ENCODE measurements at places on chromosomes 2 and 18.

- DNase-seq: peak; percentile 52
Measured at GRCh38 chr2:46967990-46968647, 52.5 kb upstream of the MCFD2 start.

- peak; percentile 99 for DNase-seq
Measured at GRCh38 chr2:142874293-142874814, 3.1 kb upstream of the KYNU start.

GRCh38 chr2:47422560-47422959, 19.6 kb downstream of the MSH2 start:
- DNase-seq: no peak

GRCh38 chr2:148557844-148558436, 86.6 kb upstream of the EPC2 start:
- no peak for DNase-seq

DNA sequence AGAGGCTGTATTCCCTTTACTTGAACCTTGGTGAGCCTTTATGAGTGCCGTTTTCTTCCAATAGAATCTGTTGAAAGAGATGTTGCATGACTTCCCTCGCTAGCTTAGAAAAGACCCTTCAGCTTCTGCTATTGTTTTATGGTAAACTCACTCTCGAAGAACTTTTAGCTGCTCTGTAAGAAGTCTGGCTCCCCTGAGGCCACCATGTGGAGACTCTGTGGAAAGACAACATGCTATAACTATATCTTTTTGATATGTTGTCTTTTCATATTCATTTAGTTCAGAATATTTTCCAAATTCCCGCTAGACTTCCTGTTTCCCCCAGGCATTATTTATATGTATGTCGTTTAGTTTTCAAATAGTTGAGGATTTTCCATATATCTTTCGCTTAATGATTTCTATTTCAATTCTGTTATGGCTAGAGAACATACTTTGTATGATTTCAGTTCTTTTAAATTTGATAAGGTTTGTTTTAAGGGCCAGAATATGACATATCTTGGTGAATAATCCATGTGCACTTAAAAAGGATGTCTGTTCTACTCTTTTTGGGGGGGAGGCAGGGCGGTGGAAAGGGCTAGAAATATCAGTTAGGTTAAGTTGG, 64.1 kb downstream of the PTPN4 start:
- DNase-seq: peak; percentile 46

- no peak for DNase-seq
Measured at GRCh38 chr2:23423062-23423872, 38.3 kb downstream of the KLHL29 start.

DNA sequence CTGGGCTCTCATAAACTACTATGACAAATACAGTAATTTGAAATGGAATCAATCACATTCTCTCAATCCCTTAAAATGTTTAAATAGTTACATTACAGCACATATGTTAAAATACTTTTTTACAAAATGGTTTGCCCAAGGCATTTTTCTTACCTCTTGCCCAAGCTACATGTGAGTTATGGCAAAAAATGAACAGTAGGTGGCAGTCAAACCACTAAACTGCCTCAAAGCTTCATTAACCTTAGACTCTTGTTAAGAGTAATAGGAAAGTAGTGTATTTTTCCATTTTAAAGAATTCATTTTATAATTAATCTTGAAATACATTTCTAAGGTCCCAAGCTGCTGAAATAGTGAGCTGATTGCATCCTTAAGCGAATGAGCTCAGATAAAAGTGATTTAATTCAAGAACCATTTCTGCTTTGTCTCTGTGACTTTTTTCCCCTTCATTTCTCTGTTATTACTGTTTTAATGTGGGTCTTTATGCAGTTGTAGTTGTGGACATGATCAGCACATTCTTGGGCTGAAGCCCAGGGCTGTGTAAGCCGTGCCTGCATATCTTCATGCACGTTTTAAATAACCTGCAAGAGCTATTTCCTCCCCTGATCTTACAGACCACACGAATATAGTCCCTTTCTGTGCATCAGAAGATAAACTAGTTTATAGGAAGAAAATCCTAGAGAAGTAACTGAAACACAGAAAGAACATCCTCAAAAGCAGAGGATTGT, 311.8 kb downstream of the LNPK start:
- DNase-seq: peak; percentile 60

DNA sequence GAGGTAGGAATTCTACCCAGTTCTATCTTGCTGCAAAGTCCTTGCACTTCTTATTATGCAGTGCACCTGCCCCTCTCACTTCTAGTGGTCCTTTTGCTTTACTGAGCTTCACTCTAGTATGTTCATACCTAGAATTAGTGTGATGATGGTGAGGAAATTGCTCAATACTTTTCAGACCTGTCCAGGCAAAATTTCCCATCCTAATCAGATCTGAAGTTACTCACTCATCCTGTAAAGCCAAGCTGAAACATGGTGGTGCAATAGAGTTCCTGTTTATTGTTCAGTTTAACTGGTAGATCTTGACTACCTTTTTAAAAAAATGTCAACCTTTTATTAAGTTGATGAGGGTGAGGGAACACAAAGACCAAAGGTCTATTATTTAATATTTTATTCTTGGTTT, 12.6 kb upstream of the FIGN start:
- DNase-seq: no peak

DNA sequence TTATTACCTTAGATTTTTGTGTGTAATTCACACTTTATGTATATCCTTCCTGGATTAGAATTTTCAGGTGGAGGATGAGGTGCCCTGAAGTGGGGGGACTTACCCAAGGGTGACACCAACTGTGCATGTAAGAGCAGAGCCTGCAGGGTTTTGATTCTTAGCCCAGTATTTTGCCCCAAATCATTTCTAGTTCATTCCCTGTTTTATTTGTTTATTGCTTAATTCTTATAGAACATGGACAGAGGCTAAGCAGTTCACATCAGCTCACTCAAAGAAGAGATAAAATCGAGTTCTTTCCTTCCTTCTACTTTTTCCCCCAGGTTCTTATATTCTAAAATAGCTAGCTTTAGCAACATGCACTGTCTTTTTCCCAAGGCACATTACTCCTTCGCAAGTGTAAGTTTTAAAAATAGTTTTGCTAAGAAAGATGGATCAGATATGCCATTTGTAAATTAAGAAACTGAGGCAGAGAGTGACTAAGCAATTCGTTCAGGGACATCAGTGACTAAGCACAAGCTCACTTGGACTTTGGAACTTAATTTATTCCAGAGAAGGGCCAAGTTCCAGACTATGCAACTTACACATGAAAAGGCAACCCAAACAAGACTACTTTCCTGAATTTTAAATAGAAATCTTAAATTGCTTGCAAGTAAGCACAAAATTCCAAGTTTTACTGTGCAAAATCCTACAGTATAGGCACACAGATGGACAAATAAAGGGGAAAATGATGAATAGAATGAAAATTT, 427.9 kb upstream of the POU3F3 start:
- DNase-seq: no peak

GRCh38 chr2:188364033-188364630, 72.5 kb downstream of the GULP1 start:
- no peak for DNase-seq

GRCh38 chr2:122710049-122710448, 954.6 kb downstream of the TSN start:
- DNase-seq: no peak

- peak; percentile 62 for DNase-seq
Measured at GRCh38 chr18:75267643-75268363, 57.2 kb downstream of the TSHZ1 start.

DNA sequence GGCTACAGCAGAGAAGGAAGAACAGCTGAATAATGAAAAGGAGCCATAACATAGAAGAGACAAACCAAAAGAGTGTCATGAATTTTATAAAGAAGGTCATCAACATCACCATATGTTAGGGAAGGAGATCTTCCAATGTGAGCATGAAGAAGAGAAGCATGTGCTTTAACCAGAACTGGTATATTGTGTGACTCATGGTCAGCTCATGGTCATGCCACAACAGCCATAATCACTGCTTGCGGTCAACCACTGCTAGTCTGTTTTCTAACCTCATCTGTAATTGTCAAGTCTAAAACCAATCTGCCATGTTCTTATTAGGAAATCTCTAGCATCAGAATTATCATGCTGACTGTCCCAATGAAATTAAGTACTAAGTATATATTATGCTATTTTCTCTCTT, 204.1 kb upstream of the VRK2 start:
- peak; percentile 10 for DNase-seq

GRCh38 chr2:124201713-124202112, 176.6 kb downstream of the CNTNAP5 start:
- no peak for DNase-seq

DNA sequence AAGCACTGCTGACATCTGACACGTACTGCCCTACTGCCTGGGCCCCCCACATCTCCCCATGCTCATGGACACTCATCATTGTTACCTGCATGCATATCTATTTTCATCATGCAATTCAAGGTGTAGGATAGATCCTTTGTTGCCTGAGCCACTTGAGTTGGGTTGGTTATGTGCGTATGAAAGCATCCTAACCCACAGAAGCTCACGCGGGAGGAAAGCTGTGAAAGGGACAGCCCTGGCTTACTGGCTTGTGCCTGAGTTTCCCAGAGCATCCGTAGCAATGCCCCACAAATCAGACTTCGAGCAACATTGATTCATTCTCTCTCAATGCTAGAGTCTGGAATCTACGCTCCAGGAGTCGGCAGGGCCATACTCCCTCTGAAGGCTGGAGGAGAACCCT, 285.5 kb downstream of the PHLPP1 start:
- no peak for DNase-seq

DNA sequence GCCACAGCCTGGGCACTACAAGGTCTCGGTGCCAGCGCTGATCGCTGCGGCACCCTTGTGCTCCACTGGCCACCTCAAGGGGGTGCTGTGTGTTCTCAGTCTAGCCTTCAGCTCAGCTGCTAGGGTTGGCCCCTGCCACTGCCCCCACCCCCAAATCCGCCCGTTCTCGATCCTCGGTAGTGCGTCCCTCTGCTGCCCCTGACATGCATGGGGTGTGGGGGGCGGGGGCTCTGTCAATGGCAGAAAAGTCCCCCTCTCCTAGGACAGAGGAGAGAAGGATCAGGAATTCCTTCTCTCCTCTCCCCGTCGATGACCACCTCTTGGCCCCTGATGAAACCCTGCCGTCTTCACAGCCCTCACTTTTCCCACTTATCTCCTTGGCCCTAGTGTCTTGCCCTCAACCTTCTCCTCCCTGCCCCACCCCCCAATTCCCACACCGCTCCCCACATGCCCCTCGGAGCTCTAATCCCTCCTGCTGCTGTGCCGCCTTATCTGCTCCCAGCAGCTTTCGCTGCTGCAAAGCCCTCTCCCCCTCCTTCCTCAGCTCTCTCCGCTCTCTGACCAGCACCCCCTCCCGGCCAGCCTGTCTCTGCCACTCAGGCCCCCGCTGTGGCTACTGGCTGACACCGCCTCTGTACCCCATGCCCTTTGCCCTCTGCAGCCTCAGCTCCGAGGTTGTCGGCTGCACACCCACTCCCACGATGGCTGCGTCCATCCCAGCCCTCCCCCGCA, 4.3 kb upstream of the ASIC4 start:
- DNase-seq: peak; percentile 51

DNA sequence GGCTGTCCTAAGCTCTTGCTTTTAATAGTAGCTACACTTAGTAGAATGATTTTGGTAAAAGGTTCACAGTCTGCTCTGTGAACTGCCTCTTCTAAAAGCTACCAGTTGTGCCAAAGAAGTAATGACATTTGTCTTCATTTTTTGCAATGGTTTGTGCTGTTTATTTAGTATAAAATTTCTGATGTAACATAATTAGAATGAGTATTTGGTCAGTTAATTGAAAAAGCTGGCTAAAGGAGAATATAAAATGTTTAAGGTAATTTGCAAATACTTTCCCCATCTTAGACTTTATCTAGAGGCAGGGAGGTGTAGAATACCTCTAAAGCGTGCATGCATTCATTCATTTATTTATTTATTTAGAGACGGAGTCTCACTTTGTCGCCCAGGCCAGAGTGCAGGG, 71.3 kb downstream of the PHLPP1 start:
- no peak for DNase-seq

DNA sequence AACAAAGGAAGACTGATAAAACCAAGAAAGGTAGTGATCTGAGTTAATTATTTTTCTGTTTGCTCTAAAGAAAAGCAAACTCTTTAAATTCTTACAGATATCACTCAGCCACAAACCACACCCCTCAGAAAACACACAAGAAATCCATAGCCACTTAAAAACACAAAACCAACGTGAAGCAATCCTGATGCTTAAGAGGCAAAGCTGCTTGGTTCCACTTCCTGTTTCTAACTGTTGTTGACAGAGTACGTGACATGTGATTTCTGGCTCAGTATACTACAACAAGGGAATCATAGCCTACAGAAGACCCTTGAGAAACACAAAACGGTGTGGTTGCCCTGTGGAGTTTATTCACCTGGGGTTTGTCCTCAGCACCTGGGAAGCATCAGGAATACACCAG, 240.9 kb upstream of the APCDD1 start:
- DNase-seq: peak; percentile 93

DNA sequence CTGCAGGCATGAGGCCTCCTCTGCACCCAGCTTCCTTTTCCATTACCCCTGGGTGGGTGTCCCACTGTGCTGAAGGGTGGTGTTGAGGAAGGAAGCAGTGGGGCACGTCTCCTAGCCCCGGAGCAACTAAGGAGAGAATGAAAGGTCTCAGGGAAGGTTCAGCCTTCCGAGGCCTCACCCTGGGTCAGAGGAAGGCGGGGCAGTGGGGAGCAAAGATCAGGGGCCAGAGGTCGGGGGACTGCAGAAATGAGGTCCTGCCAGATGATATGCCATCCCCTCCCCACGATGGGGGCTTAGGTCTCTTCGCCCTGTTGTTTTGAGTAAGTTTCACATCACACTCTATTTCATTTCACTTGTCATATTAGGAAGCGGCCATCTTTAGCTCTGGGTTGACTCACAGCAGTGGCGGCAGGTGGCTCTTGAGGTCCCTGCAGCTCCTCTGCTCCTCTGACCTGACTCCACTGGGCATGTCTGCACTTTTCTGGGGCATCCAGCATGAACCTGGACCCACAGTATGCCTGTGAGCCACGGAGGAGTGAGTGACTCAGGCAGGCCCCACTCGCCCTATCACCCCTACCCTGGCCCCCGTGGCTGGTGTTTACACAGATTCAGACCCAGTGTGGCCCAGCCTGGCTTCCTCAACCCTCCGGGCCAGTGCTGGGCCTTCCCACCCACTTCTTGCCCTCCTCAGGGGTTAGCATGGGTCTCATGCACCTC, 153.7 kb upstream of the SMAD2 start:
- DNase-seq: no peak

Data from suppressor macrophage treated with lipopolysaccharide for 1 hour (primary cell).